ENCODE measurements at places on chromosomes 11 and 22.

GRCh38 chr11:2374456-2375201, 2.5 kb upstream of the CD81 start:
- DNase-seq: no peak

DNA sequence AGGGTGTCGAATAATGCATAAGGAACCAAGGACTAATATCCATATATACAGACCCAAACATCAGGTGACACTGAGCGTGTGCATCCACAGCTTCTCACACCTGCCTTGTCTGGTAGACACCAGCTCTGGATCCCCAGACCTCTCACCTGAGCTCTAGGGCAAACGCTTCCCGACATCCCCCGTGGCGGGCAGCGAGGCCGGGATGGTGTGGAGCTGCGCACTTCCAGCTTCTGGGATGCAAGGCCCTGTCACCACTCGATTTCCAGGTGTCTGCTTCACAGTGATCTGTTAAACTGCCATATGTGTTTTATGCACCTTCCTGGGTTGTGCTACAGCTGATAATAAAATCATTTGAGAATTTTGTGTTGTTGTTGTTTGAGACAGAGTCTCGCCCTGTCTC, 15.3 kb upstream of the TREH start:
- DNase-seq: no peak

DNA sequence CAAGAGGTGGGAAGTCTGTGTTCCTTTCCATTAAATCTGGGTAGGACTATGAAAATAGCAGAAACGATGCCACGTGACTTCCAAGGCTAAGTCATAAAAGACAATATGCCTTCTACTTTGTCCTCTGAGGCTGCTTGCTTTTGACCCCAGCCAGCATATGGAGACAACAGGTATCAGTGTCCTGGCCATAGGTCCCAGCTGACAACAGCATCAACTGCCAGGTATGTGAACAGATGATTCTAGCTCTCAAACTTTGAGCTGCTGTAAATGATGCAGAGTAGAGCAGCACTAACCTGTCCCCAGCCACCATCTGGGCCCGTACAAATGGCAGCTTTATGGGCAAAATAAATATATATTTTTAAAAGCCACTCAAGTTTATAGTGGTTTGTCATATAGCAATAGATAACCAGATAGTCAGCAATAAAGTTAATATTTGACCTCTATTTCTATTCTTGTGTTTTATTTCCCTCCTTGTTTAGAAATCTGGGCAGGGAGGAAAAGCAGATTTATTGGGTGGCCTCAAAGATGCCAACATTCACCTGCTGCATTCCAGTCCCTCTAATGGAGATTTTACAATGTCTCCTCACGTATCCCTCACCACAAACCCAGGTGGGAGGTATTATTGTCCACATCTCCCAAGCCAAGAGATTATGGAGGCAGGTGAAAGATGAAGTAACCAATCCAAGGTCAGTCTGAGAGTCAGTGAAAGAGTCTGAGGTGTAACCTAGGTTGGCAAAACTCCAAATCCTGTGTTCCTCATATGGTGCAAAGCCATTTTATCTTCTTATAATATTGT, 209.6 kb upstream of the LARGE1 start:
- no peak for DNase-seq

GRCh38 chr11:100229086-100229485, 458.0 kb upstream of the ARHGAP42 start:
- no peak for DNase-seq

DNA sequence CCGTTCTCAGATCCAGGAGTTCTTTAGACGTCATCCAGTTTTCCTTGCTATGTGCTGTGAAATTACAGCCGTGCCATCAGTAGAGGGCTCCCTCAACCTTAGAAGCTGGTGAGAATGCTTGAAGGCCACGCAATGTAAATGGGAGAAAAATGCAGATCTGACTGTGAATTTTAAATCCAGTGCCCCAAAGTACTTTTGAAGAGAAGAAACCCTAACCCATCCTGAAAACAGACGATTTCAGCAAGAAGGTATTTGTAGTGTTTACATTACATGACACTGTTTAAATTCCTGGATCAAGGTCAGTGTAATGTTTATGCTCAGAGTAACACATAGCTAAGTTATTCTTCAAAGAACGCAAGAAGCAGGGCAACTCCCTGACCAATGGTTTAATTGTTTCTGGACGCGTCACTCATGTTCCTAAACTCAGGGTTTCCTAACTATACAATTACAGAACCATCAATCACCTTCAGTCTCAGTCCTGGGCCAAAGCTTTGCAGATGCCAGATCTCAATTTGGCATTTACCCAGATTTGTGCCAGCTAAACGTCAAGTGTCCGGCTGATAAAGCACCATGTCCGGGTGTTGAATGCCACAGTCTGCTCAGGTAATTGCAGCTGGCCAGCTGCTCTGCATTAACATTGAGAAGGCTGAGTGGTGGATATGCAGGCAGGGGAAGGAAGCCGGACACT, 38.2 kb downstream of the ADAMTS8 start:
- no peak for DNase-seq

DNA sequence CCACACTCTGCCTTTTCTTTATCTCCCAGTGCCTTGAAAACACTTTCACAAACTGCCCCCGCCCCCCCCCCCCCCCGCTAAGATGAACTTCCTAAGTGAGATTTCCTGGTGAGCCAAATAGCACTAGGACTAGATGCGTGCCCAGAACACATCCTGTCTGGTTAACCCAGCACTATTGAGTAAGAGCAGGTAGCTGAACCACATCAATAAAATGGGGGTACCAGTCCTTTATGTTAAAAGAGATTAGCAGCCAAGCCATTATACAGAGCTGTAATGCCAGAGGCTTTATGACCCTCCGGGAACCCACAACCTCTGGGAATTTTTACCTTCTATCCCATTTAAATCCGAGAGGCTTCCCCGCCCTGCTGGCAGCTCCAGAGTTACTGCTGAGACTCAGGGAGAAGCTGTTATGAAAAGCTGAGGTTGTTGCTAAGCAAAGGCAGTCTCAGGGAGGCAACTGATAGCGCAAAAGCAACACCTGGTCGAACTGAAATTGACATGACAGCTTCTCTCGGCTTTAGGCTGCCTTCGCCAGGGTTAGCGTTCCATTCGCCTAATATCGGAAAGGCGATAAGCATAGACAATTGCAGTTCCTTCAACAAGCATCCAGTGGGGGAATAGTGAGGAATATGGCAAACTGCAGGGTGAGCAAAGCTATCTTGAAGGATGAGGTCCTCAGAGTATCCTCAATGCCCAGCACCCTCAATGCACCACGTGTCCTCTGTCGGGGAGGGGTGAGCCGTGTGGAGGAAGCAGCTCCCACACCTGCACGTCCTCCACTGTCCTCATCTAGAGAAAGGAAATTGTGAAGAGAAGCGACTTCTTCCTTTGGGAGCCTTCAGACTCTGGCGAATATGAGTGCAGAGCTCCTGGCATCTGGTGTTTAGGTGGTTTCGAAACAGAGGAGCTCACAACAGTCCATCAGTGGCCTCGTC, 977.0 kb downstream of the NTM start:
- DNase-seq: no peak

DNA sequence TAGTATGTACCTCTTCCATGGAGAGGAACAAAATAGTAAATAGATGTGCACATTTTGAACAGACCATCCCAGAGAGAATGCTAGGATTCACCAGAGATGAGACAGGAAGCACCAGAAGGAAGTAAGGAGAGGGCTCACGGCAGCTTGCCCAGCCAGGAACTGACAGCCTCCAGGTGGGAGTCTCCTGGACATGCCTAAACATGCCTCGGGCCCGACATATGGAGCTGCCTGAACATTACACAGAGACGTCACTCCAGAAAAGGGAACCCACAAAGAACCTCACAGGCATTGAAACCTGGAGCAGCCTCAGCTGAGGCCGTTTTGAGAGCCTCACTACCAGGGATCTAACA, 67.4 kb downstream of the BRD1 start:
- no peak for DNase-seq

GRCh38 chr11:61903845-61904244, 12.5 kb upstream of the FADS3 start:
- DNase-seq: no peak

DNA sequence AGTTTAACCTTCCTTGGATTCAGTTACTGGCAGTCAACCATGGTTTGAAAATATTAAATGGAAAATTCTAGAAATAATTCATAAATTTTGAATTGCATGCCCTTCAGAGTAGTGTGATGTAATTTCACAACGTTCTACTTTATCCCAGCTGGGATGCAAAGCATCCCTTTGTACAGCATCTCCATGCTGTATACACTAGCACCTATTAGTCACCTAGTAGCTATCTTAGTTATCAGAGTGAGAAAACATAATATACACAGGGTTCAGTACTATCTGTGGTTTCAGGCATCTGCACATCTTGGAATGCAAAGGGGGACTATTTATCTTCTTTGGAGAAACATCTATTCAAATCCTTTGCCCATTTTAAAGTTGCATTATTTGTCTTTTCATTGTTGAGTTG, 30.8 kb downstream of the CBL start:
- no peak for DNase-seq

- no peak for DNase-seq
Measured at GRCh38 chr11:13114566-13115379, 105.7 kb downstream of the RASSF10 start.

DNA sequence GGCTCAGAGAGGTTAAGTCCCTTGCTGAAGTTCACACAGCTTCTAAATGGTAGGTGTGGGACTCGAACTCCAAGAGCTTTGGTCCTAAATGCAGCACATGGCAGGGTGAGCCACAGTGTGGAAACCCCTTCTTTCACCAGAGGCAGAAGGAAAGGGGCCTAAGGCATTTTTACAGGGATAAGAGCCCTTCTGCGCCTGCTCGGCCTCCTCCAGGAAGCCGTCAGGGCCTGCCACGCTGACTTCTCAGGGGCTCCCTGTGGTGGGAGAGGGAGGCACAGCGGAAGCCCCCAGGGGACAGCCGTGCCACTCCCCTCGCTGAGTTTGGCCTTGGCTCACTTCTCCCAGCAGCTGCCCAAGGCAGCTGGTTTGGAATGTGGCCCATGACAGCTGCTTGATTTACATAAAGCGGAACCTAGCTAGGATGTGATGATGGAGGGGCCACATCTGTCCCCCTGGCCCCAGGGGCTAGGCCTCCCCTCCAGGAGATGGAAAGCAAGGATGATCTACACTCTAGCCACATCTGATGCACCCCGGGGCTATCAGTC, 35.4 kb downstream of the CD82 start:
- DNase-seq: no peak

DNA sequence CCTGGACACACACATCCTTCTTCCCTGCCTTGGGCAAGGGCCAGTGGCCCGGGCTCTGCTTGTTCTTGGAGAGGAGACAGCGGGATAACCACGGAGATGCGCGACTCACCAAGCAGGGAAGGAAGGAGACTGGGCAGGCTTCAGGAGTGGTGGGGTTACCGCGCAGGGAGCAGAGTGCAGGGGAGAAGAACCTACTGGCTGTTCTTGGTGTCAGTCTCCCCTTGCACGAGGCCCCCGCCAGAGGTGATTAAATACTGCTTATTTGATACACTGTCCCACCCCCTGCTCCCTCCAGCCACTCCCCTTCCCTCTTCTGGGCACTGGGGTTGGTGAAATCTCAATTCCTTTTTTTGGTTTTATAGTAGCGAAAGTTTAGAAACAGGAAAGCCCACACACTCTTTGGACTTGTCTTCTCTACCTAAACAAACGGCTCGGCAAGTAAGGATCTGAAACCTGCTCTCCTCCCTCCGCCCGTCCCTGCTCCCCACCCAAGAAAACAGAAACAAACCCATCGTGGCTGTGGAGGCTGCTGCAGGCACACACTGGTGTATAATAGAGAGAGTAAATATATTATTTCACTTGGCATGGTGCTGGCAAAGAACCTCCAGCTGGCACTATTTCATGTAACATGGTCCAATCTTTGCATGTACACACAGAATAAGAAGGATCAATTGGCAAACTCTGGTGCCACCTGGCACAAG, 10.8 kb downstream of the LARGE2 start:
- no peak for DNase-seq

DNA sequence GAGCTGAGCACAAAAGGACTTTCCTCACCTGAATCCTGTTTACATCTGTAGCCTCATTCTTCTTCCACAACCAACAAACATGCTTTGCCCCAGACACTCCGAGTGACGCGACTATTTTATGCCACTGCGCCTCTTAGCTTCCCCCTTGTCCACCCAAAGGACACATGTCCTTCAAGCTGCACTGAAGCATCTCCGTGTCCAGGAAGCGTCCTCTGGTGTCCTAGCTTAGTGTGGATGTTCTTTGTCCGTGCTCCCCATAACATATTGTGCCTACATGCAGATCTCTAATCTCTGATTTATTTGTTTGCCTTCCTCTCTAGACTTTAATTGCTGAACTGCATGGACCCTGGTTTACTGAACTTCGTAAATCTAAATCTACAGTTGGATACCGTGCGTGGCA, 20.1 kb upstream of the CECR2 start:
- no peak for DNase-seq

DNA sequence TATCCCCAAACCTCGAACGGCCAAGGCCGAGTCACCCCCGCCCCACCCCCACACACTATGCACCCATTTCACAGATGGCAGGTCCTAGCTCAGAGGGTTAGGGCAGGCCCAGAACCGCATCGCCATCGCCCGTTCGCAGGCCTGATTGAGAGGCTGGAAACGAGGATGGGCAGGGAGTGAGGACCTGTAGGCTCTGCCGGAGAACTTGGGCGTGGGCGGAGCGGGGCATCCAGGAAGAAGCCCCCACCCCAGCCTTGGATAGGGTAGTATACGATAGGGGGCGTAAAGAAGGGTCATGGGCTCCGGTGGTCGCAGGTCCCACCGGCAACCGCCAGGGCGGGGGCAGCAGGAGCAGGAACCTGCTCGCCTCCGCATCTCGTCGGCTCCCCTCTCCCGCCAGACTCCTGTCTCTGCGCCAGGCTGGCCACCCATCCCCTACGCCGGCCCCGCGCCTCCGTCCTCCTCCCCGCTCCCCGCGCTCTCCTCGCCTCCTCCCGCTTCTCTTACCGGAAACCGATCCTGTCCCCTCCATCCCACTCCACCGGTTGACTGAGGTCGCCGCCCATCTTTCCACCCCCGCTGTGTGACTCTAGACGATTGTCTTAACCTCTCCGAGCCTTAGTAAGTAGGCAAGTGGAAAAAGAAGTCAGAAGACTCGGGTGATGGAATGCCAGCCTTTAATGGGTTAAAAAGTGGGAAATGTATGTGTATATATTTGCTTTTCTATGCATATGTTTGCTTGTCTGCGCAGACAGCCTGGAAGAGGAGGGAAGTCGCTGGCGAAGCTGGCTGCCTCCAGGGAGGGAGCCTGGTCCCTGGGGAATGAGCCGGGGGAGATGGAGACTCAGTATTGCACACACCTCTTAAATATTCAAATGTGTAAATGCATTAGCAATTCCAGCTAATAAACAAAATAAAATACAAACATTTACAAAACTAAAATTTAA, 52.8 kb downstream of the CYTH4 start:
- no peak for DNase-seq

DNA sequence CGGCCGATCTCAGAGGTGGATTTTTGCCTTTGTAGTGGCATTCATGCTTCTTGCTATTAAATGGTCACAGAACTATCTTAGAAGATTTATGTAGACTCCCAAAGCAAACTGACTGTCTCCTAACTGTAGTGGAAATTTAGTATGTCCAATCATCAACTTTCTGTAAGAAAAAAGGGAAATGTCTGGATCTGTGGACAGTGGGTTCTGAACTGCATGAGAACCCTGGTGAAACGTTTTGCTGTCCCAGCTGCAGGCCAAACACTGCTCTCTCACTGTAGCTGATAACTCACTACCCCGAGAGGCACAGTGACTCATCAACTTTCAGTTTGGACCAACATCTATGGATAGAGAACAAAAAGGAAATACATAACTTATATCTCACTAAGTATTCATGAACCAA, 387.1 kb downstream of the SOX6 start:
- DNase-seq: no peak

Measured in activated CD8-positive, alpha-beta memory T cell treated with anti-CD3 and anti-CD28 coated beads for 24 hours (primary cell).